Tracheal epithelial cell (primary cell): ENCODE measurements at places on chromosomes 13 and 19. TPM values are rescaled to one million over a fixed set of nuclear protein-coding genes. Genes with fewer than 3 reads are reported as not detected.

NALCN gene
- total RNA-seq: 2.4 TPM in 1 of 2 replicates, not detected in the other

DCT gene
- under 0.01 TPM in 1 of 2 replicates, not detected in the other for total RNA-seq

KLK6 gene
- total RNA-seq: 0.85 and 3.1 TPM in 2 replicates

FKBP8 gene
- 211 and 228 TPM in 2 replicates for total RNA-seq

CFAP97D2 gene
- total RNA-seq: not detected in 2 replicates

ZNF132 gene
- total RNA-seq: 4.0 and 5.5 TPM in 2 replicates

JAK3 gene
- total RNA-seq: 0.43 and 1.4 TPM in 2 replicates

KLK4 gene
- total RNA-seq: not detected in 2 replicates

C5AR2 gene
- 0.24 TPM in 1 of 2 replicates, not detected in the other for total RNA-seq

KLK12 gene
- total RNA-seq: 0.96 TPM in 1 of 2 replicates, not detected in the other

IZUMO2 gene
- not detected in 2 replicates for total RNA-seq

MYO1F gene
- 0.21 TPM in 1 of 2 replicates, not detected in the other for total RNA-seq

ADM5 gene
- 0.64 and 0.72 TPM in 2 replicates for total RNA-seq

EFNB2 gene
- total RNA-seq: 12.6 and 33.5 TPM in 2 replicates

CRX gene
- total RNA-seq: not detected in 2 replicates

LYPD5 gene
- 1.5 and 2.7 TPM in 2 replicates for total RNA-seq

APOC1 gene
- total RNA-seq: 3.4 and 4.3 TPM in 2 replicates

SLC46A3 gene
- 1.5 and 14.2 TPM in 2 replicates for total RNA-seq

ZNF610 gene
- 1.5 and 2.2 TPM in 2 replicates for total RNA-seq

KHSRP gene
- total RNA-seq: 73.7 and 78.0 TPM in 2 replicates

ZNF419 gene
- 12.3 and 20.5 TPM in 2 replicates for total RNA-seq

CILP2 gene
- 0.21 and 0.24 TPM in 2 replicates for total RNA-seq

RXFP2 gene
- not detected in 2 replicates for total RNA-seq

URAD gene
- total RNA-seq: not detected in 2 replicates

ZNF283 gene
- total RNA-seq: 5.1 and 11.7 TPM in 2 replicates

GEMIN7 gene
- 30.9 and 47.0 TPM in 2 replicates for total RNA-seq

ZNF682 gene
- total RNA-seq: 0.48 and 3.0 TPM in 2 replicates

TDRD12 gene
- total RNA-seq: 0.96 and 5.3 TPM in 2 replicates
